ENCODE measurements at places on chromosomes 7 and 10.
A peak's percentile ranks its signal among the peaks of the same experiment; 100 is the strongest.

- DNase-seq = no peak
Observed at GRCh38 chr7:70926666-70927065, 205.3 kb upstream of the GALNT17 start.

GRCh38 chr10:132536241-132536876 lies 1.2 kb upstream of the INPP5A start:
- DNase-seq = no peak

DNA sequence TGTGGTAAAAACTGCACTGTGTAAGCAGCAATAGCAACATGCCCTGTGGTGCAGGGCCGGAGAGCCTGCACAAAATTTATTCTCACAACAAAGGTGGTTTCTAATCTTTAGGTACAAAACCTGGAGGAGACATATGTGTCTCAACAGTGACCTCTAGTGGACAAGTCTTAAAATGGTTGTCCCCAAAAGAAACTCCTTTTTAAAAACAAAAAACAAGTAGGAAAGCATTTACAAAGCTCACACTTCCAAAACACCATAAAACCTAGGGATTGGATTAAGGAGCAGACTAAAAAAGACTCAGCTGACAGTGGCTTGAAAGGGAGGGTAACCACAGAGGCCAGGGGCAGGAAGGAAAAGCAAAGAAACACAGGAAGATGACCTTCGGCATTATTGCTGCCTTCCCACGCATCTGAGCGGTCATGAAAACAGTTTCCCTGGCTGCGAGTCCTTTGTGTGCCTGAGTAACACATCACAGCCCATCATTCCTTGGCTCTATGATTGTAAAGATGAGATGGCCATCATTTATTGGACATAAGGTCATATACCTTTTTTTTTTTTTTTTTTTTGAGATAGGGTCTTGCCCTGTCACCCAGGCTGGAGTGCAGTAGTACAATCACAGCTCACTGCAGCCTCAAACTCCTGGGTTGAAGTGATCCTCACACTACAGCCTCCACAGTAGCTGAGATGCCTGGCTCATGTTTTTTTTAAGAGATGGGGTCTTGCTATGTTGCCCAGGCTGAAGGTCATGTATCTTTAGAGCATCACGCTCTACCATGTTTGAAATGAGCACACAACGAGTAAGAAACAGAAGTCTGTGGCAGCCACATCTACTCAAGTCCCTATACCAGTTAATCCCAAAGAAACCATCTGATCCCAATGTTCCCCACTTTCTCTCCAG lies 39.5 kb downstream of the RSU1 start:
- DNase-seq = peak; percentile 77

- DNase-seq = peak; percentile 85
Observed at GRCh38 chr10:79904671-79905321, 44.1 kb downstream of the SFTPD start.

DNA sequence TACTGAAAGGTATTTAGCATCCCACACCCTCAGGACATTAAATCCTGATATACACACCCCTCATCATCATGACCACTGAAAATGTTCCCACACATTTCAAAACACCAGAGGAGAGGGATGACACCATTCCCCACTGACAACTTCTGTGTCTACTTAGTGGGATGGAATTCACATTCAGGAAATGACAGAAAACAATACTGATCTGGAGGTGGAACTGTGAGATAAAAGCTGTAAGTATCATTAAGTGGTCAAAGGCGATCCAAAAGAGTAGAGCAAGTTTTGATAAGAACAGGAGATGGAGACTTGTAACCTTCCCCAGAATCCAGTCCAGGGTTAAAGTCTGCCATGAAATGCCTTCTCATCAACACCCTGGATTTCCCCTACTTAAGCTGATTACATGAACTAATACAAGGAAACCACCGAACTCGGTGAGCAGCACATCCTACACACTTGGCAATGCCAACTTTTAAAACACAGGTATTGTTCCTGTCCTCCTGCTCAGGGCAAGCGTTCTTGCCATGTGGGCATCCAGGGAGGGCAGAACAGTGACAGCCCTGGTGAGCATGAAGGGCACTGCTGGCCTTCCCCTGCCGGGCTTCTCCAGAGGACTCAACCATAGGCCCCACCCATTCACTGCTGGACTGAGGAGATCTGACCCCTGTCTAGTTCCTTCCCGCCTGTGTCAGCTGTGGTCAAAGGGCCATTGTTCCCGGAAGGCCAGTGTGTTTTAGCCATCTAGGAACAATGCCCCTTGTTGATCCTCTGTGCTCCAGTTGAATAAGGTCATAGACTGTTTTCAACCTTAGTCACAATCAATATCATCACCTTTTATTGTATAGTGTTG lies 85.0 kb downstream of the SGMS1 start:
- DNase-seq = no peak

- no peak for DNase-seq
Observed at GRCh38 chr7:2248984-2249694, 7.1 kb downstream of the NUDT1 start.

DNA sequence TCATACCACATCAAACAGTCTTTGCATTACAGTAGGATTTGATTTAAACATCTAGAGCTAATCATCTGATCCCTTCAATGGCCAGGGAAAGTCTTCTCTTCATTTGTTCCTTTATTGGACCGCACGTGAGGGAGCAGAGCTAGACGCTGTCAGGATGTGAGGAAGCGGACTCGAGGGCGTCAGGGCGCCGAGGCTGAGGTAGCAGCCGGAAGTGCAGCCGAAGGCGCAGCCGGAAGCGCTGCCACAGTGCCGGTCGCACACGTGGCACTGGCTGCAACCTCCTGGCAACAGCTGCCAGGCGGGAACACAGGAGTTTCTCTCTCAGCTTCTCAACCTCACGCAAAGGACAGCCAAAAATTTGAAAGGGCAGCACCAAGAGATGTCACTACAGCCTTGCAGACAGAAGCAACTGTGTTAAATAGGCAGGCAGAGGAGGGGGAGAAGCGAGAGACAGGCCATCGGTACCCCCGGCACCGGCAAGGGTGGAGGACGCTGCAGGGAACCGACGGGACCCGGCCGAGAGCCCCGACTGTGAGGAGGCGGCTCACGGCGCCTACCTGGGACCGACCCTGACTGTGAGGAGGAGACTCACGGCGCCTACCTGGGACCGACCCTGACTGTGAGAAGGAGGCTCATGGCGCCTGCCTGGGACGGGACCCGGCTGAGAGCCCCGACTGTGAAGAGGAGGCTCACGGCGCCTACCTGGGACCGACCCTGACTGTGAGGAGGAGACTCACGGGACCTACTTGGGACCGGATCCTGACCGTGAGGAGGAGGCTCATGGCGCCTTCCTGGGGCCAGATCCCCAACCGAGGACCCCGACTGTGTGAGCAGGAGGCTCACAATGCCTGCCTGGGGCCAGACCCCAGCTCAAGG lies 32.3 kb downstream of the VIPR2 start:
- DNase-seq = no peak

DNA sequence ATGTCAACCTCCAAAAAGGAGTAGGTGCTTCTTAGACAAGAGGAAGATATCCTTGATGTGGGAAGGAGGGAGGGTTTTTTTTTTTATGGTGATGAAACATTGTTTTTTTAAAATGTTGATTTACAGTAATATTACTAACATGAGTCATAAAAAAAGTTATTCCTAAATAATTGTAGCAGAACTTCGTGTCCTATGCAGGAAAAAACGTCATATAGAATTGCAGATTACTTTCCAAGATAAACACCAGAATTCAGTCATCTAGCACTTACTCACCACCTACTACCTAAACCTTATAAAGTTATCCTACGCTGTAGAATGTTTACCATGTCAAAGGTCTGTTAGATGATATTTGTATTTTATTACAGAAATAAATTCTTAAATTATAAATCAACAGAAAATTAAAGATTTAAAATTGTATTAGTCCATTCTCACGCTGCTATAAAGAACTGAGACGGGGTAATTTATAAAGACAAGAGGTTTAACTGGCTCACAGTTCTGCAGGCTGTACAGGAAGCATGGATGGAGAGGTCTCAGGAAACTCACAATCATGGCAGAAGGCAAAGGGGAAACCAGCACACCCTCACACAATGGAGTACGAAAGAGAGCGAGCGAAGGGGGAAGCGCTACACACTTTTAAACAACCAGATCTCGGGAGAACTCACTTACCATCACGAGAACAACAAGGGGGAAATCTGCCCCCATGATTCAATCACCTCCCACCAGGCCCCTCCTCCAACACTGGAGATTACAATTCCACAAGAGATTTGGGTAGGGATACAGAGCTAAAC lies 105.2 kb upstream of the NEBL start:
- peak; percentile 72 for DNase-seq

DNA sequence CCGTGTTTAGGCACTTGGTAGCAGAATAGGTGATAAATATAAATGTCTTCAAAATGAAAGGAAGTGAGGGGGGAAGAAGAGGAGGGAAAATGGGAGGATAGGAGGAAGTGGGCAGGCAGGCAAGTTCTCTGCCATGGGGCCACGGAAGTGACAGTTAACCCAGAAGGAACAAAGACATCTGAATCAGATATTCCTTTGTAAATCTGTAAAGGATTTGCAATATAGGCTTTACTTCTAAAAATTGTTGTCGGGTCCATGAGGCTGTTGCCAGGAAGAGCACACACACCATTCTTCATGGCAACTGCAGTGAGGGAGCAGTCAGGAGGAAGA lies 23.7 kb upstream of the RASSF4 start:
- no peak for DNase-seq
